ENCODE measurements at places on chromosomes 2 and 18. TPM values are rescaled to one million over a fixed set of nuclear protein-coding genes. Genes with fewer than 3 reads are reported as not detected.
A peak's percentile ranks its signal among the peaks of the same experiment; 100 is the strongest.

The M1AP gene
- total RNA-seq: not detected

The LYG2 gene
- total RNA-seq: not detected

The SKOR2 gene
- not detected for total RNA-seq

The DES gene
- total RNA-seq: 0.77 TPM

The DCDC2C gene
- not detected for total RNA-seq

The HAUS1 gene
- 46.7 TPM for total RNA-seq

The NOL4 gene
- total RNA-seq: 0.68 TPM

The CDH20 gene
- not detected for total RNA-seq

The CHRNG gene
- total RNA-seq: not detected

The NMUR1 gene
- 0.09 TPM for total RNA-seq

The ANKRD30BL gene
- not detected for total RNA-seq

GRCh38 chr2:58870704-58871103 lies 629.6 kb upstream of the FANCL start:
- DNase-seq: no peak

DNA sequence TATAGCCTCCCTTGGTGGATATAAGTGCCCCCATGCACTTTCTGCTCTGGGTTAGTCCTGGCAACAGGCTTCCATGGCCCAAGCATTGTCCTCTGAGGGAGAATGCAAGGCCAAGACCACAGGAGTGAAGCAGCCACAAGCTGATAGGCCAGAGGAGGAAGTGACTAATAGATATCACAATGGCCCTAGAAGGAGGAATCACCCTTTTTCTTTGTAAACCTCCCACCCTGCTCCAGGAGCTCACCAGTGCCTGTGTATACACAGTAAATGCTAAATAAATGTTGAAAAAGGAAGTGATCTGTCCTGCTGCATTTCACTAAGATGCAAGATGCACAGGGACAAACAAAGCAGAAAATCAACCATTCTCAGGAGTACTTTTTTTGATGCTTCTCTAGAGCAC lies 49.7 kb upstream of the ABCA12 start:
- DNase-seq: peak; percentile 27

- no peak for DNase-seq
These were observed 61.0 kb upstream of the NFE2L2 start for GRCh38 chr2:177325554-177325953.

DNA sequence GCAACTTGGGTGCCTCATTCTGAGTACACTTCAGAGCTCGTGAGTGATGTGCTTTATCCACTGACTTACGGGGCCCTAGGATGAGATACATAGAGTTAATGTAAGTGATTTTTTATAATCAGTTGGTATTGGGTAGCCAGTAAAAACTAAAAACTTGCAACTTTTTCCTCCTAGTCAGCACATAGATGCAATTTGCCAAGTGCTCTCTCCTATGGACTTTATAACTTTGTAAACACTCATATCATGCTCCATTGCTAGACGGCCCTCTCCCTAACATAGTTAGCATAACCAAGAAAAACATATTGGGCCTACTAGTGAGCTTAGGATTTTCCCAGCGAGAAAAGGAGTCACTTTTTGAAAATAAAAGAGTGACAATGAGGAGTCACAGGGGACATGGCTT lies 60.4 kb downstream of the PLB1 start:
- DNase-seq: no peak

DNA sequence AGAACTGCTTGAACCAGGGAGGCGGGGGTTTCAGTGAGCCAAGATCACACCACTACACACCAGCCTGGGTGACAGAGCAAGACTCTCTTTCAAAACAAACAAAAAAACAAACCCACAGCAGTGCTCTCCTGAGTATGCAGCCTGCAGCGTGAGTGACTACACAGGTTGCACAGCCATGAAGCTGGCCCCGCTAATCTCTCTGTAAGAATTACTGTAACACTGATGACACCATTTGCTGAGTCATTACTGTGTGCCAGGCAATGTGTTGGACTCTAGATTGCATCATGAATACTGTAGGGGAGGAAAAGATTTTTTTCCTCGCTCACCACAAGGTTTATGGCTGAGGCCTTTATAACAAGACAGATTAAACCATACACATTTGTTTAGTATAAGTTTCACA lies 118.6 kb upstream of the ATP8B1 start:
- peak; percentile 27 for DNase-seq

- no peak for DNase-seq
These were observed 26.7 kb downstream of the UPP2 start for GRCh38 chr2:158128168-158128973.

DNA sequence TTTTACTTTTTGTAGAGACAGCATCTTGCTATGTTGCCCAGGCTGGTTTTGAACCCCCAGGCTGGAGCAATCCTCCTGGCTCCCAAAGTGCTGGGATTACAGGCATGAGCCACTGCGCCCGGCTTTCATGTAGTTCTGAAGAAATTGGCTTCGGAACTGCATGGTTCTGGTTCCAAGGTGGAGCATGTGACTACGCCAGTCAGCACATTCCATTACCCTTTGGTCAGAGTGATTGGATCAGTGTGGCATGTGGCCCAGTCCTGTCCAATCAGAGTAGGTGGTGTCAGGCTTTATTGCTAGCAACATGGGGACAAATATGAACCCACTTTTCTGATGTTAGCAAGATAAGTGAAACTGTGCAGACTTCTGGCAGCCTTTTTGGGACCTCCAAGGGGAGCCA lies 16.3 kb upstream of the ATOH8 start:
- peak; percentile 59 for DNase-seq

DNA sequence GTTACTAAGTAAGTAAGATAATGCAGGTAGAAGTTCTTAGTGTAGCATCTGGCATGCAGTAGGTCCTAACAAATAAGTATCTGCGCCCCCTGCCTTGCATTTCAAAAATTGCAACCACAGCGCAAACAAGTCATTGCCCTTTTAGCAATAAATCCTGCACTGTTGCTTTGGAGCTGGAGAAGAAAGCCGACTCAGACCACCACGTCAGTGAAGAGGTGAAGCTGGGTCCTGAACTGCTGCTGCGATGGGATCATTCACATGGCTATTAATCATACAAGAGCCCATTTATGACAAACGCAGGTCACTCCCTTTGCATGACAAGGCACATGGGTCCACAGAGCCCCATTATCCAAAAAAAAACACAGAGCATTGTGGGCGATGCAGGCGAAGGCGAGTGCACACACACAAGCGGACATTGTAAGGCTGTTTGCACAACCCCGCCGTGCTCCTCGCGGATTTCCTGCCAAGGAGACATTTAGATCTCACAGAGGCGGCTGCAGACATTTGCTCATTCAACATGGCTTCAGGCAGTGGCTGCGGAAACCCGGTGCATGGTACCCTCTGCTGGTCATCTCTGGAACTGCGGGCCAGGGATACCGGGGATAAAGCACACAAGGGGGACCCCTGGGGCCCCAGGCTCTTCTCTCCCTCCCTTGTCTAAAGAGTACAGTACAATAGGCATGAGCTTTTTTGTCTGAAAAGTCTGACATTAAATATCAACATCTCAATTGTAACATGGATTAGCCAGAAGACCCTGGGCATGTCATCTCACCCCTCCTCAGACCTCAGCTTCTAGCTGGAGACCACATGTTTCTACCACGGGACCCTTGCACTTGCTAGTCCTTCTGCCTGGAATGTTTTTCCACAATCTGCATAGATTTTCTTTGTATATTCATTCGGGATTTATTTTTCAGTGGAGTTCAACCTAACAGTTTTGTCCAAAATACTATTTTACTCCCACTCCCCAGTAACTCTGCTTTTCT lies 56.7 kb downstream of the CYRIA start:
- peak; percentile 78 for DNase-seq

DNA sequence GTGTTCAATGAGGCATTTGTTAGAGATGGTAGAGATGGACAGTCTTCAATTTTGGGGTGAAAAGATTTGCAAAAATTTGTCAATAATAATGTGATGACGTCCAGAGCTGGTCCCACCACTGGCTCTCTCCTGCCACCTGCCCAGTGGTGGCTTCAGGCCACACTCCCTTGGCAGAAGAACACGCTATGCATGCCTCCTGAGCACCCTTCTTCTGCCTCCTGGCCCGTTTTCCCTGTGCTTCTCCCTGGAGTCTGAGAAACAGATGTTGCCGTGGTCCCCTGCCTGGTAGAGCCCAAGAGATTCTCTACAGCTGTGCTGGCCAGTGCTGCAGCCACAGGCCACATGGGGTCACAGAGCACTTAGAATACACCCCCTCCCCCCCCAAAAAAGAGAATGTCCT lies 33.6 kb downstream of the INPP5D start:
- no peak for DNase-seq

DNA sequence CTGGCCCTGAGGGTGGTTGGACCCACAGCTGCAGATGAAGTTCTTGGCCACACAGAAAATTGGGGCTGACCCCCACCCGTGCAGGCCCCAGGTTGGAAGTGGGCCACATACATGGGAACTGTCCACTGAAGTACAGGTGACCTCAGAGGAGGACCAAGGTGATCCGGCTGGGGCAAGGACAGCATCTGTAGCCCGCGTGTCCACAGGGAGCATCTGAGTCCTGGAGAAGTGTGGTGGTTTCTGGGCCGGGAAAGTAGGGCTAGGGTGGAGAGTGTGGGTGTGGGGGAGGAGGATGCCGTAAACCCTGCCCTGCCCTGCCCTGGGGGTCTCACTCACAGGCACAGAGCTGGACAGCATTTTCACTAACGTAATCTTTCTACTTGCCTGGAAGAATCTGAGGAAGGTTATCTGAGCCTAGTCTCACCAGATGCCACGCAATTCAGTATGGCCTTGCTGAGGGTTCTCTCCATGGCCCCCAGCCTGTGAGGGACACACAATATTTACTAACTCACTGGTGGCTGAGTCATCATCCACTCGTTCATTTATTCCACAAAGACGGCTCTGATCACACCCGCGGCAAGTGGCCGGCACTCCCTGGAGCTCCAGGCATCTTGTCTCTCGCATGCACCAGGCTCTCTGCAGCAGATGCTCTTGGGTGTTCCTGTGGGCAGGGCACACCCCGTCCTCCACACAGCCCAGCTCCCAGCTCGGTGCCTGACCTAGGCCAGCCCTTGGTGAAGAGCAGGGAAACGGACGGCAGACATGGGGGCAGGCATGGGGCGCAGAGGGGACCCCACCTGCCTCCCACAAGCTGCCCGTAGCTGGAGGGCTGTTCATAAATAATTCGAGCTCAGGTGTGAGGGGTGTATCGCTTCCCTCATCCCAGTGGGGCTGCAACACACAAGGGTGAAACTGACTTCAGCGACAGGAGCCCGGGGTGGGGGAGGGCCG lies 51.2 kb downstream of the INHBB start:
- peak; percentile 33 for DNase-seq

GRCh38 chr2:122704109-122704563 lies 948.7 kb downstream of the TSN start:
- DNase-seq: no peak

- no peak for DNase-seq
These were observed 72.4 kb downstream of the SLC16A14 start for GRCh38 chr2:229996320-229996719.

DNA sequence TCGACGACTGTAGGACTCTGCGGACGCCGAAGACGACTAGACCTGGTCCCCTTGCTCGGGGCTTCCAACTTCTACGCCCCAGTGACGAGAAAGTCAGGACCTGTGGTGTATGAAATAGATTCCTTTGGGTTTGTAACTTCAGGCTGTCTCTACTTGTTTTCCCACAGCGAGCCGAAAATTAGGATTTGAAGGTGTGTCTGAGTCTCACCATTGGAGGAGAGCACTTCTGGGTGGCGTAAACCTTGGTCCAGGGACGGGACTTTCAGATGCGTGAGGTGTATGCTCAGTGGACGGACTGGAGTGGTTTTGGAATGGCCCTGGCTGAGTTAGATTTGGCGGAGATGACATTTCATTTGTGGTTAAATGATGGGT lies 1.3 kb downstream of the BIRC6 start:
- peak; percentile 18 for DNase-seq

GRCh38 chr2:201938781-201939180 lies 94.9 kb upstream of the FZD7 start:
- DNase-seq: no peak

- no peak for DNase-seq
These were observed 494.9 kb downstream of the EPHA4 start for GRCh38 chr2:221077251-221077650.

DNA sequence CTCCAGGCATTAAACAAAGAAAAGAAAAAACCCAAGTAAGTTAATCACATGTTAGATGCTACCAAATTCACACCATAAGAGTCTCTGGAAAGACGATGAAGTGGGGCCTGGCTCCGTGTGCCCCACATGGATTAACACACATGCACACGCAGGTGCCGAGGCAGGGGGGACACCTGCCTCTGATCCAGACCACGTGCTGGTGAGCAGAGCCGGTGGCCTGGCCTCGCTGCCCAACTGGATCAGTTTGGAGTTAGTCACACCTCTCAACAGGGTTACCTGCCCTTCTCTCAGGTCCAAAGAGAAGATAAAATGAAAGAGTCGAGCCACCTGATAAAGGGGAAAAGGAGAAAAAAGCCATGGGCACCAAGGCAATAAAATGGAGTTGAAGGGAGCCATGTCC lies 40.5 kb downstream of the MRPL35 start:
- no peak for DNase-seq

DNA sequence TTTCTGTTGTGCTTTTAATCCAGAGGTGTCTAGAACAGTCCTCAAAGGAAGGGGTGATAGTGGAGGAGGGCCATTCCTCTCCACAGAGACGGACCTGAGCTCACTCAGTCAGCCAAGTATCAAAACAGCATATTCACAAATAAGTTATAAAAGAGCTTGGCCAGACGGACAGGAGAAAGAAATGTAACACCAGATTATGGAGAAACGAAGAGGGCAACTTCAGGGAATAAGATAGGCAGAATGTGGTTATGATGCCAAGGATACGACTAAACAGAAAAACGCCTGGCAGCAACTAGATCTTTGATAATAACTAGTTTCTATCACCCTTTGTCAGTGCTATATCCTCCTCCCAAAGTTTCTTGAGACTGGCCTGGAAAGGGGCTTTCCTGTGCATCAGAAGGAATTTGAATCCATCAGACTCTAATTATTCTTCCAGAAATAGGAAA lies 42.5 kb downstream of the MAP4K3 start:
- no peak for DNase-seq

GRCh38 chr2:26469092-26469710 lies 8.7 kb downstream of the OTOF start:
- DNase-seq: peak; percentile 61

DNA sequence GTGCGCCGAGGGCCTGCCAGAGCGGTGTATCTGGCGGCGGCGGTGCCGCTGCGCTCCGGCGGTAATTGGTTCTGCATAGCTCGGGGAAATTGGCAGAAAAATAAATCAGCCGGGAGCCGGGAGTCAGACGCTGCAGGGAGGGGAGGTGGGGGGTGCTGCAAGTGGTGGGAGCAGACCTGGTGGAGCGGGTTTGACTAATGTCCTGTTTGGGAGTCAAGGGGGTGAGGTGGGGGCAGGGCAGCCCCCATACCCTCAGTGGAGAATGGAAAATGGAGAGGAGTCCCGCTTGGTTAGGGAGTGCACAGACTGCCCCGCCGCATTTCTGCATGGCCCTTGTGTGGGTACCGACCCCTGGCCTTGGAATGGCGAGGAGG lies 107.3 kb downstream of the DYSF start:
- no peak for DNase-seq

Data from Daoy (cell line).